Hypothalamus (tissue), 51 donors: ENCODE measurements at places on chromosomes 12 and 14.

DNA sequence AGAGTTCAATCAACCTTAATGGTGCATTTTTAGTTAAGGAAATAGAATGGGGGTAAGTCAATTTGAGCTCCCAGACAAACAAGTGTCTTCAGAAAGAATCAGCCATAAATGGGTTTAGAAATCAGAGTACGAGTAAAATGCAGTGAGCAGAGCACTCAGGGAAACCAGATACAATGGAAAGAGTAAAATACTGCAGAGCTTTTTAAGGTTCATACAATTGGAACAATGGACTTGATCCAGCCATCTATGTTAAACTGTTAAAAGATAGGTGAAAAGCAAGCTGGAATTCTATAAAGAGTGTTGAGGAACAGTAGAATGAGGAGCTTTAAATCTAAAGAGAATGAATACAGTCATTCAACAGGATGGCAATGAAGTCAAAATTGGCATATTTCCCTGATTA is 23.8 kb upstream of the PCNX4 start:
- DNase-seq = no peak

DNA sequence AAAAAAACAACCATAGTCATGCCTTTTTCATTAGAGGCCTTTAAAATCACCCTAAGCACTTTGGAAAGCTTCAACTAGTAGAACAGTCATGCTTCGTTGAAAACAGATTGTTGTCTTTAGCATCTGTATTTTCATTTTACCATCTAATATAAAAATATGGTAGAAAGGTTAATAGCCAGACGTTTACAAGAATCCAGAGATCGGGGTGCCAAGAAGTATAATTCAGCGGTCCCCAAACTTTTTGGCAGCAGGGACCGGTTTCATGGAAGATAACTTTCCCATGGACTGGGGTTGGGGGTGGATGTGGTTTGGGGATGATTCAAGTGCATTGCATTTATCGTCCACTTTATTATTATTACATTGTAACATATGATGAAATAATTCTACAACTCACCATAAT is 138.4 kb downstream of the GLT1D1 start:
- DNase-seq = no peak

DNA sequence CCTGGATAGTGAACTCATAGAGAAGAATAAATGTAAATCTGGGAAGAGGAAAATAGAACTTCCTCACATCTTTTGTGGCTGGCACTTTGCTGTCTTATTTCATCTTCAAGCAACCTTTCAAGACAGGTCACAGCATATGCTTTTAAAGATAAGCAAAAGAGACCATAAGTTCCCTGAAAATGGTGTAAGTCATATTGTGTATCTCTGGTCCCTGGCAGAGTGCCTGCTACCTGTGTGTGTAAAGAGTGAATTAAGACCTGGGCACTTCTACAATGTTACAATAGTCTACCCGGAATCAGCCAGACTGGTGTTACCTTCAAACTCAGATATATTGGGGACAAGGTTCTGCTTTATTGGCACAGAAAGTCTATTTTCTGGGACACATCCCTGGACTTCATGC is 168.8 kb downstream of the SLC2A13 start:
- DNase-seq = no peak

DNA sequence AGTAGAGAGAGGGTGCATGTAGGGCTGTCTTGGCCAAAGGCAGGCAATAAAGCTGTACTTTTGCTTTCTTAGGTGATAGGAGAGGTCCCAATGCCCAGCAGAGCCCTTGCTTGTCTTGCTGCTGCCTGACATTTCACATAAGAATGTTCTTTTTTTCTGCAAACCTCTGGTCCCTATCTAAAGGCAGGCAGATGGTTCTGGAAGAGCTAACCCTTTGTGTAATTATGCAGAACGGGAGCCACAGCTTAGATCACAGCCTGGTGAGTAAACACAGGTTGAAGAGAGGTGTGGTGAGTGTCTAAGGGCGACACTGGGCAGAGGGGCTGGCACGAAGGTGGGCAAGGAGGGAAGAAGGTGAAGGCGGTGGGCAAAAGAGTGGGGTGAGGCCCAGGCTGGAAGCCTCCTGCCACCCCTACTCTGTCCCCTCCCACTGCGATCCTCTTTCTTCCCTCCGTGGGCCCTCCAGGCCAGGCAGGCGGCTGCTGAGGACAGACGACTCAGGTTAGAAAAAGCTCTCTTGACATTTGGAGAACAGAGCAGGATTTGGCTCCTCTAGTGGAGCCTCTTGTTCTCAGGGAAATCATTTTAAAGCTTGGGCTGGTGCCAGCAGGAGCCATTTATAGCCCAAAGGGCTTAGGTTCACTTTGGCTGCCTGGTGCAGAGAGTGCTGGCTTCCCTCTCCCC is 42.8 kb downstream of the PRMT8 start:
- no peak for DNase-seq

- DNase-seq = no peak
Observed at GRCh38 chr12:90519285-90519684, 435.7 kb downstream of the CCER1 start.

DNA sequence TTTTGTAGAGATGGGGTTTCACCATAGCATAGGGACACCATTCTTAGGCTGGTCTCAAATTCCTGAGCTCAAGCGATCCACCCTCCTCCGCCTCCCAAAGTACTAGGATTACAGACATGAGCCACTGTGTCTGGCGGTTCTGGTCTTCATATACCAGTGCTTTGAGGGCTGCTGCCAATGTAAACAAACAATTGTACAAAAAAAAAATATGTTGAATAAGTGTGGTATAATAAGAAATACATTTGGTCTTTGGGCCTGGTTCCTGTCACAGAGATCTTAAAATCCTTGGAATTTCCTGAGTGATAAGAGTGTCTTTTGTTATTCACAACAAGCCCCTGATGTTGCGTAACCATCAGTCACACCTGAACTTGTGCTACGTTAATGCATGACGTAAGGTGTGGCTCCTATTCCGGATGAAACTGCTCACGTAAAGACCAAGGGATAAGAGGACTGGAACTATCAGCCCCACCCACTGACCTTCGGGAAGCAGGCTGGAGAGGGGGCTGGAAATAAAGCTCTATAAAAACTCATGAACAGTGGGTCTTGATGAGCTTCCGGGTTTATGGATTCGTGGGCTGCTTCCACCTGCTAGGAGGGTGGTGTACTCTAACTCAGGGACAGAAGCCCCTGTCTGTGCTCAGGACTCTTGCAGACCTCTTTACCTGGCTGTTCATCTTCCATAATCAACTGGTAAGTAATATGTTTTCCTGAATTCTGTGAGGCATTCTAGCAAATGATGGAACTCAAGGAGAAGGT is 16.5 kb upstream of the RIMKLB start:
- DNase-seq = no peak

GRCh38 chr12:79058342-79058741 is 193.8 kb downstream of the SYT1 start:
- DNase-seq = no peak

- DNase-seq = no peak
Observed at GRCh38 chr12:95974358-95974757, 21.8 kb downstream of the HAL start.

GRCh38 chr12:123995023-123995748 is 22.2 kb downstream of the ZNF664 start:
- no peak for DNase-seq

GRCh38 chr12:50365709-50366406 is 30.6 kb downstream of the FAM186A start:
- DNase-seq = no peak

- no peak for DNase-seq
Observed at GRCh38 chr12:81705586-81705985, 53.6 kb downstream of the PPFIA2 start.

DNA sequence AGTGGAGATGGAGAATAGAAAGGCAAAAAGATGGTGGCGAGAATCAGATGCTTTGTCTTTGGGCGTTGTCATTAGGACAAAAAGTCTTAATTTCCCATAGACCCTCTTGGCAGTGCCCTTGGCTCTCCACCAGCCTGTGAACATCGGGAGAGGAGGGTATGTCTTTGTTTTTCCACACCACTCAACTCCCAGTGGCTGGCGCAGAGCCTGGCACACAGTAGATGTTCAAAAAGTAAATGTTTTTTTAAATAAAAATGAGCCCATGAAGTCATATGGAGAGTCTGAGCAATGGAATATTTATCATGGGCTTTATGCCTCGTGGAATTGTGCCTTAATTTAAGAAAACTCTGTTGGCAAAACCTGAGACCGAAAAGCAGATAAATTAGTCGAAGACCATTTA is 90.4 kb downstream of the SRGAP1 start:
- no peak for DNase-seq

- DNase-seq = no peak
Observed at GRCh38 chr12:124217508-124218242, 77.2 kb upstream of the RFLNA start.

DNA sequence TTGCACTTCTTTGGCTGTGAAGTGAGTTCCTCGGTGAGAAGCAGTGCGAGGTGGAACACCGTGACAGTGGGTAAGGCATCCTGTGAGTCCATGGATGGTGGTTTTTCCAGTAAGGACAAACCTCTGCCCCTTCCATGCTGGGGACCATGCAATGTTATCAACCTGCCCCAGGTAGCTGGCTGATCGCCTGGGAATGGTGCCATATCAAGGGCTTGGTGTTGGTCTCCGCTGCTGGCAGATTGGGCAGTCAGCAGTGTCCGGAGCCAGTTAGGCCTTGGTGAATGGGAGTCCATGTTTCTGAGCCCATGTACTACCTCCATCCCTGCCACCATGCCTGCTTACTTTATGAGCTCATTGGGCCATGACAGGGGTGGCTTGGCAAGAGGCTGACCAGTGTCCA is 114.7 kb upstream of the C14orf180 start:
- no peak for DNase-seq

DNA sequence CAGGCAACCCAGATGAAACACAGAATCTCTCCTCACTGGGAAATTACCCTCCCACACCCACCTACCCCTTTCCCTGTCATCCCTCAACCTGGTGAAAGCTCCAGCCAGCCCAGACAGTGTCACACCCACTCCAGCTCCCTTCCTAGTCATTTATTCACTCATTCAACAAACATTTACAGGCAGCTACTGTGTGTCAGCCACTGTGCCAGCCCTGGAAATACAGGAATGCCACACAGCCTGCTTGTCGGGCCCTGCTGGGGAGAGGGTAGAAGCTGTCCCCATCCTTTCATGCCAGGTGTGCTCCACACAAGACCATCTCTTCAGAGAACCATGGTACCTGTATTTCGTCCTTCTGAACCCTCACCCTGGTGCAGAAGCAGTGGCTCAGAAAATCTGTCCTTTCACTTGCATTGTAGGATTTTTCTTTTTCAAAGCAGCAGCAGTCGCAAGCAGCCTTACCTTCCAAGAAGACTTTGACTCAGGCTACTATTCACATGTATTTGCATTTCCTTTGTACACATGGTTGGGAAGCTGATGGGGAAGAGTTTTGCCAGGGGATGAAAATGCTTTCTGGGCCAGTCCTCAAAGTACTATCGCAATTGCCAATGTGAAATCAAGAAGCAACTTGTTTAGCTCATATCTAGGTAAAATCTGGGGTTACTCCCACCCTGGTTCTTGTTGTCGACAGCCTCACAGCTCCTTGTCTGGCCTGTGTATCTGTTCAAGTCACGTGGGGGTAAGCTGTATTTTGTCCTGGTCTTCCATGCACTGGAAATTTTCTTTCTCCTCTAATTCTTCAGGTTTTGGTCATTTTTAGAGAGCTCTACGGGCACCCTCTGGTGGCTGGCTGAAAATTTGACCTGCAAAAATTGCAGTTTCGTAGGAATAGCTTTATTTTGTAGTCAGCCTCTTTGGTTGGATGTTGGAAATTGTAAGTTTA is 147.4 kb upstream of the EGLN3 start:
- DNase-seq = no peak

DNA sequence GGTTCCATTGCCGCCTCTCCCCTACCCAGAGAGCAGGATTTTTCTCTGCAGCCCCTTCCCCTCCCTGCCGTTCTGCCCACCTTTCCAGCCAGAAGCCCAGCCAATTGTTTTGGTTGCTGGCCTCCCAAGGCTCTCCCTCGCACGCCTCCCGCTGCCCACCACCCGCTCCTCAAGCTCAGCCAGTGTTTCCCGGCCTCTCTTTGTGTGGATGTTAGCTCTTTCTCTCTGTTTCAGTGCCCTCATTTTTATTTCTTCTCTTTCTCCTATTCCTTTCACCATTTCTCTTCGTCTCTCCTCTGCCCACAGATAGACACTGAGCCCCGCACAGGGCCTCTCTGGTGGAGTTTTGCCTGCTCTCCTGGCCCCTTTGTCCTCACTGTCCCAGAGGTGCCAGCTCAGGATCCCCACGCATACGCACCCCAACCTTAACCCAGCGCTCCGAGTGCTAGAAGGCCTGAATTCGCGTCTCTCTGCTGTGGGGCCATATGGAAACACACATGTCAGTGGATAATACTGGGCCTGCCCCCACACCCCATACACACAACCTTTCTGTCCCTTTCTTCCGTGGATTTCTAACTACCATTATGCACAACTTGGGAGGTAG is 54.9 kb downstream of the SMUG1 start:
- no peak for DNase-seq

DNA sequence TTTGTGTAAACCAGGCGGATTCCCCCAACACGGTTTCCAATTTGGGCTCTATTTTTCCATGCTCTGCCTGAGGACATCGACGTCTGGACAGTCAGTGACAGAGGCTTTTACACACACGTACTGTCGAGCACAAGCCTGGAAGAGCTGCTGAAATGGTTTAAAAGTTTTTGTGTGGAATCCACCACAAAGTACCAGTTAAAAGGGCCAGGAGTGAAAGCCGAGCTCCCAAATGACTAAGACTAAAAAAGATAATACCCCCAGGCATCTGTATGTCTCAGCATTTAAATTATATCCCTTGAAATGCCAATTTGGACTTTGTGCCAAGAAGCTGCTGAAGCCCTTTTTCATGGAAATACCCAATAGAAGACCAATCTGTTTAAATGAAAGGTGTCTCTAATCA is 173.2 kb downstream of the EGLN3 start:
- DNase-seq = no peak

- no peak for DNase-seq
Observed at GRCh38 chr12:107035733-107036132, 48.8 kb upstream of the MTERF2 start.

DNA sequence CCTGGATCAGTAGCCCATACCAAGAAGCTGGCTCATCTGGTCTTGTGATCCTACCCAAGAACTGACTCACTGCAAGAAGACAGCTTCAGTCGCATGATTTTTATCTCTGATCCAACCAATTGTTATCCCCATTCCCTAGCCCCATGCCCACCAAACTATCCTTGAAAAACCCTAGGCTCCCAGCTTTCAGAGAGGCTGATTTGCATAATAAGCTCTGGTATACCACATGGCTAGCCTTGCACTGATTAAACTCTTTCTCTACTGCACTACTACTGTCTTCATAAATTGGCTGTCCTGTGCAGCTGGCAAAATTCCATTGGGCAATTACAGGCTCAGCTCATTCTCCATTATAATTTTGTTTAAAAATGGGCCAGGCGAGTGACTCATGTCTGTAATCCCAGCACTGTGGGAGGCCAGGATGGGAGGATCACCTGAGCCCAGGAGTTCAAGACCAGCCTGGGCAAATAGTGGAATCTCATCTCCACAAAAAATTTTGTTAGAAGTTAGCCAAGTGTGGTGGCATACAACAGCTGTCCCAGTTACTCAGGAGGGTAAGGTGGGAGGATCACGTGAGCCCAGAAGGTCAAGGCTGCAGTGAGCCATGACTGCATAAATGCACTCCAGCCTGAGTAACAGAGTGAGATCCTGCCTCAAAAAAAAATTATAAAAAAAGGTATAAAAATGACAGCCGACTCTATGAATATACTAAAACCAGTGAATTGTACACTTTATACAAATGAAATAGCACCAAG is 76.7 kb upstream of the EIF5 start:
- no peak for DNase-seq
